ENCODE measurements at places on chromosomes 12 and 14. TPM values are rescaled to one million over a fixed set of nuclear protein-coding genes. Genes with fewer than 3 reads are reported as not detected.

GRCh38 chr12:26080911-26081310 is 43.9 kb downstream of the BHLHE41 start:
- H3K27me3 ChIP-seq: no peaks in the 10 kb centered on the region
- H3K36me3 ChIP-seq: no peaks in the 10 kb centered on the region
- H3K4me1 ChIP-seq: no peaks in the 10 kb centered on the region
- no peak for DNase-seq
- no peak overlapping the region for H3K4me3 ChIP-seq
- H3K27ac ChIP-seq: no peak overlapping the region

CLEC2A gene
- total RNA-seq: not detected

LRRK2 gene
- 0.24 TPM for total RNA-seq

OR9K2 gene
- total RNA-seq: not detected

DNA sequence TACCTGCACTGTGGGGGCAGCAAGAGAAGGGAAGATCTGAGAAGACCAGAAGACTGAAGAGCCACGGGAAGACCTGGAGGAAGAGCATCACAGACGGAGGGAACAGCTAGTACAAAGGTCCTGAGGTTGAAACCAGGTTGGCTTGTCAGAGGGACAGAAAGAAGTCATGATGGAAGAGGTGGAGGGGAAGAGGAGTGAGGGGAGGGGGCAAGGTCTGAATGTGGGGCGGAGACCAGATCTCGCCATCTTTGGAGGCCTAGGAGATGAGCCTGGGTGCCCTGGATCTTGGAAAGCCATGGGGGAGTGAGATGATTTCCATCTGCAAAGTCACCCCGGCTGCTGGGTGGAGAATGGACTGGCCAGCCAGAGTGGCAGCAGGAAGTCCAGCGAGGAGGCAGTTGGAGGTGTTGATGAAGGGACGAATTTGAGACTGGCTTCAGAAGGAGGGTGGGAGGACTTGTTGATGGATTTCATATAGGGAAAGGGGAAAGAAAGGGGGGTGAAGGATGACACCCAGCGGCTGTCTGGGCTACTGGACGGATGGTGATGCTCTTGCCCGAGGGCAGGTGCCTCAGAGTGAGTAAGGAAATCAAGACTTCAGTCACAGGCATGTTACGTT is 14.6 kb upstream of the UBC start:
- no peaks in the 10 kb centered on the region for H3K27me3 ChIP-seq
- H3K36me3 ChIP-seq: no peaks in the 10 kb centered on the region
- peak overlapping the region; percentile 74 for H3K4me3 ChIP-seq
- peaks cover 3% of the 10 kb centered on the region for H3K4me1 ChIP-seq
- DNase-seq: no peak

GRCh38 chr14:42023452-42023851 is 416.8 kb downstream of the LRFN5 start:
- H3K4me3 ChIP-seq: no peak overlapping the region
- no peaks in the 10 kb centered on the region for H3K27me3 ChIP-seq
- no peaks in the 10 kb centered on the region for H3K4me1 ChIP-seq

GRCh38 chr12:128267131-128267622 is at the start of gene TMEM132C:
TMEM132C (plus strand) TSS chr12:128267170; CDS start chr12:128267403, 233 bp downstream.
- no peak within 1 kb of the TSS for H3K27ac ChIP-seq
- H3K27me3 ChIP-seq: peaks cover 61% of the 10 kb centered on the region
- DNase-seq: peak; percentile 2
- peak within 1 kb of the TSS; percentile 39 for H3K4me3 ChIP-seq

- H3K27me3 ChIP-seq: no peaks in the 10 kb centered on the region
- H3K4me3 ChIP-seq: no peak overlapping the region
- no peak overlapping the region for H3K27ac ChIP-seq
- H3K36me3 ChIP-seq: no peaks in the 10 kb centered on the region
- peaks cover 3% of the 10 kb centered on the region for H3K4me1 ChIP-seq
Observed at GRCh38 chr12:40668099-40668529, 24.1 kb upstream of the CNTN1 start.

DNA sequence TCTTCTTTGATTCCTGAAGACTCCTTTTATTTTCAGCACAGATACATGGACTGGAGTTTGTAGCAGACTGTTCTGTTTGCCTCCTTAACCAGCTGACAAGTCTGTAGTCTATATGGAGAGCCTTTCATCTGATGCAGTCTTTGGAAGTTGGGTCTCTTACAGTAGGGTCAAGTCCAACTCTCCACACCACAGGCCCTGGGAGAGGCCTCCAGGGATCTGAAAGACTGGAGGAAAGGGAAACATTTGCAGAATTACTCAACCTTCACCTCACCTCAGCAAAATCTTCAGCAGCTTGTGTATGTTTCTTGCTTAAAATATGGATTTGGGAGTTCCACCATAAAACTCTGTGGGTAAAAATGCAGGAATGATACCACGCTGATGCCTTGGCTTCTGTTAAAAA is 188.4 kb downstream of the MSRB3 start:
- H3K4me1 ChIP-seq: no peaks in the 10 kb centered on the region
- H3K4me3 ChIP-seq: no peak overlapping the region
- no peak overlapping the region for H3K27ac ChIP-seq
- no peaks in the 10 kb centered on the region for H3K36me3 ChIP-seq

RERG gene
- 1.5 TPM for total RNA-seq

PAPLN gene
- total RNA-seq: 13.2 TPM

GRCh38 chr12:121444842-121445202 is 44.9 kb downstream of the RNF34 start:
- peaks cover 25% of the 10 kb centered on the region for H3K36me3 ChIP-seq
- no peaks in the 10 kb centered on the region for H3K27me3 ChIP-seq
- H3K27ac ChIP-seq: peak overlapping the region; percentile 50
- no peak overlapping the region for H3K4me3 ChIP-seq
- no peaks in the 10 kb centered on the region for H3K4me1 ChIP-seq

- DNase-seq: no peak
- no peaks in the 10 kb centered on the region for H3K27me3 ChIP-seq
- H3K4me1 ChIP-seq: no peaks in the 10 kb centered on the region
- no peaks in the 10 kb centered on the region for H3K36me3 ChIP-seq
- H3K27ac ChIP-seq: no peak overlapping the region
Observed at GRCh38 chr12:105487963-105488362, 157.5 kb downstream of the C12orf75 start.

- no peaks in the 10 kb centered on the region for H3K4me1 ChIP-seq
- H3K36me3 ChIP-seq: no peaks in the 10 kb centered on the region
- no peak for DNase-seq
- H3K4me3 ChIP-seq: no peak overlapping the region
- no peaks in the 10 kb centered on the region for H3K27me3 ChIP-seq
- no peak overlapping the region for H3K27ac ChIP-seq
Observed at GRCh38 chr14:93972618-93973205, 3.7 kb downstream of the ASB2 start.

KRT79 gene
- total RNA-seq: 0.21 TPM

FOXA1 gene
- total RNA-seq: not detected

DNA sequence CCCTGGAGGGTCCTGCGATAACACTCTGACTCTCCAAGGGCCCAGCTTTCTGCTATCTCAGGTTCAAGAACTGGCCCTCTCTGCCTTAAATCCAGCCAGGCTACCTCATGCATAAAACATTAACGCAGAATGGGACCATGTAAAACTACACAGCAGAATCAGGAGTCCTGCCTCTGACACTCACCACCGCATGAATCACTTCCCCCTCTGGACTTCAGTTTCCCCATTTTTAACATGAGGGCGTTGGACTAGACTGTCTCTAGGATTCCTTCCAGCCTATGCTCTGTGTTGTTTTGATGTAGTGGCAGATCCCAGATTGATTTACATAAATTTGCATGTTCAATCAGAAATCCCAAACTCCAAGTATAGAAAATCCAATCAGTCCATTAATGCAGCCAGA is 3.3 kb downstream of the NCKAP5L start:
- no peak for DNase-seq
- H3K27me3 ChIP-seq: no peaks in the 10 kb centered on the region
- no peaks in the 10 kb centered on the region for H3K36me3 ChIP-seq
- peaks cover 46% of the 10 kb centered on the region for H3K4me1 ChIP-seq

GRCh38 chr12:42652048-42652447 is 62.5 kb upstream of the PRICKLE1 start:
- H3K27me3 ChIP-seq: no peaks in the 10 kb centered on the region
- H3K4me1 ChIP-seq: peaks cover 7% of the 10 kb centered on the region
- no peaks in the 10 kb centered on the region for H3K36me3 ChIP-seq
- H3K4me3 ChIP-seq: no peak overlapping the region
- no peak overlapping the region for H3K27ac ChIP-seq

DNA sequence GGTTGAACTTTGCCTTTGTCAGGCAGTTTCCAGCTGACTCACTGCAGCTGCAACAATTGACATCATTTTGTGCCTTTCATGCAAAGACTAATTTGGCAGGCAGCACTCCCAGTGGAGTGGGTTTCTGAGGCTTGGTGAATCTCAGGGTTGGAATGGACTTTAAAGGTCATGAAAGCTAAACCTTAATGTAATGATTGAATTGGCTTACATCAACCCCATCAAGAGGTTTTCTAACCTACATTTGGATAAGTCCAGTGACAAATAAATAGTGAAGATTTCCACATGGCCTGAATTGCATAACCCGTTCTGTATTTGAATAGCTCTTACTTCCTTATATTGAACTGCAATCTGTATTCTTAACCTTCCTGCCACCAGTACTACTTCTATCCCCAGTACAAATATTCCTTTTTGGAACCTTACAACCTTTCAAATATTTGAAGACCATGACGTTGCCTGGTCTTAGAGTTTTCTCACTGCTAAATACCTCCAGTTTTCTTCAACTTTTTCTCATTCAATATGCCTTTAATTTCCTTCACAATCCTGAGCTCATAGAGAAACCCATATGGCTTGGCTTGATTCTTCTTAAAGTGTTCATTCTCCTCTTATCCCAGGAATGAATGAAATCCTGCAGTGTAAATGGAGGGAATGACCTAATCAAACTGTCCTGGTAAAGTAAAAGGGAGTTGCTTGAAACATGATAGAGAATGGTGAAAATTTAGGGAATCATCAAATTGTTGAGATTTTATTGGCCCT is 168.1 kb upstream of the NOVA1 start:
- no peak for DNase-seq
- H3K27ac ChIP-seq: no peak overlapping the region
- no peaks in the 10 kb centered on the region for H3K36me3 ChIP-seq
- no peak overlapping the region for H3K4me3 ChIP-seq
- no peaks in the 10 kb centered on the region for H3K4me1 ChIP-seq

AQP2 gene
- not detected for total RNA-seq

- H3K36me3 ChIP-seq: no peaks in the 10 kb centered on the region
- no peak for DNase-seq
Observed at GRCh38 chr12:9118158-9118557, 2.4 kb upstream of the A2M start.

GRCh38 chr12:19129486-19130223 is at the start of gene PLEKHA5:
PLEKHA5 (plus strand) TSS chr12:19129733; CDS start chr12:19129800, 67 bp downstream.
- peak within 1 kb of the TSS; percentile 82 for H3K4me3 ChIP-seq
- peaks cover 39% of the 10 kb centered on the region for H3K4me1 ChIP-seq
- H3K27ac ChIP-seq: peak within 1 kb of the TSS; percentile 90
- H3K27me3 ChIP-seq: no peaks in the 10 kb centered on the region

GRCh38 chr12:108477055-108477880 is 37.8 kb upstream of the FICD start:
- no peaks in the 10 kb centered on the region for H3K27me3 ChIP-seq
- H3K36me3 ChIP-seq: no peaks in the 10 kb centered on the region
- H3K4me3 ChIP-seq: no peak overlapping the region
- no peak for DNase-seq
- no peak overlapping the region for H3K27ac ChIP-seq
- no peaks in the 10 kb centered on the region for H3K4me1 ChIP-seq

DNA sequence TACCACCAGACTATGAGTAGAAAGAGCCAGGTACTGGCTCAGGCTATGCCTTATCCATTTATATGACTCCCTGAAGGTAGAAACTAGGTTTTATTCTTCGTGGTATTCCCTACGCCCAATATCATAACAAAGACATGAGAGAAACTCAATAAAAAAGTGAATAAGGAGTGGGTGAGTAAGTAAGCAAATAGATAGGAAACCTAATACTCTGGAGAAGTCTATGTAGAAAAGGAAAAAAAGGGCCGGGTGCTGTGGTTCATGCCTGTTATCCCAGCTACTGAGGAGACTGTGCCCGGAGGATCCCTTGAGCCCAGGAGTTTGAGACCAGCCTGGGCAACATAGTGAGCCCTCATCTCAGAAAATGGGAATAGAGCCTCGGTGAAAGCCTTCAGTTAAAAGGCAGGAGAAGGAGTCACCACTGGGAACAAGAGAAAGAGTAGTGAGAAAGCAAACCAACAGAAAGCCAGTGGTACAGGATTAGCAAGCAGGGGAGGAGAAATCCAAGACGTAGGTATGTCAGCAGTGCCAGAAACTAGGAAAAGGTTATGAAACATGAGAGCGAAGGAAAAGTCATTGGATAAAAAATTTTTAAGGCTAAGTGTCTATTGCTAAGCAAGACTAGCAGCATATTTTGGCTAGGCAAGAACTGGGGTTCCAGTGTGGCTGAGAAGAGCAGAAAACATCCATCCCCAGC is 6.0 kb upstream of the OR6J1 start:
- DNase-seq: no peak
- H3K27me3 ChIP-seq: no peaks in the 10 kb centered on the region
- H3K27ac ChIP-seq: no peak overlapping the region
- no peak overlapping the region for H3K4me3 ChIP-seq

PACS2 gene
- 79.0 TPM for total RNA-seq

- no peak overlapping the region for H3K4me3 ChIP-seq
- DNase-seq: no peak
- no peaks in the 10 kb centered on the region for H3K27me3 ChIP-seq
- H3K36me3 ChIP-seq: no peaks in the 10 kb centered on the region
- H3K4me1 ChIP-seq: no peaks in the 10 kb centered on the region
Observed at GRCh38 chr14:66477567-66477966, 8.6 kb upstream of the CCDC196 start.

DNA sequence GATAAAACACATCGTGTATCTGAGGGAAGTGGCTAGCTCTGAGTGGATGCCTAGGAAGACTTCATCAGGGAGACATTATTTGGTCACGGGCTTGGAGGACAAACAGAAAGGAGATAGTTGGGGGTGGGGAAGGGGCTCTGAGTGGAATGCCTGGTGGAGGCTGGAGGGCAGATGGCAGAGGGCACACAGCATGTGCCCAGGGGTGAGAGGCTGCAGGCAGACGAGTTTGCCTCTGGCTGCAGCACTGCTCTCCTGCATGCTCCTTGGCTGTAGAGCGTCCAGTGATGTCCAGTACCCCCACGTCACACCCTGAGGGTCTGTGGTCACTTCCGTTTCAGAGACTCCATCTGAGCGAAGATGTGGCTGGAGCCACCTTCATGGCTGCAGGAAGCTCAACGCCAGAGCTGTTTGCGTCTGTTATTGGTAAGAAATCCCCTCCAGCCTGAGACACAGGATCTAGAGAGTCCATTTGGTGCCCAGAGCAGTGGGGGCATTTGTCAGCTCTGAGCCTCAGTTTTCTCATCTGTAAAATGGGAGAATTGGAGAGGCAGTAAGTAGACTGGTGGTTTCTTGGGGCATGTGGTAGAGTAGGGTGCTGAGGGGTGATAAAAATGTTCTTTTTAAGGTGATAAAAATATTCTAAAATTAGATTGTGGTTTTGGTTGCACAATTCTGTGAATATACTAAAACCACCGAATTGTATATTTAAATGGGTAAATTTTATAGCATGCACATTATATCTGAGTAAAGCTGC is 71.7 kb upstream of the RIN3 start:
- no peaks in the 10 kb centered on the region for H3K36me3 ChIP-seq
- H3K27ac ChIP-seq: no peak overlapping the region
- no peak for DNase-seq
- H3K27me3 ChIP-seq: no peaks in the 10 kb centered on the region
- no peak overlapping the region for H3K4me3 ChIP-seq
- no peaks in the 10 kb centered on the region for H3K4me1 ChIP-seq

SLC39A5 gene
- total RNA-seq: 0.59 TPM

Measured in GM23338 (cell line).